ENCODE measurements at places on chromosomes 13 and 19. TPM values are rescaled to one million over a fixed set of nuclear protein-coding genes. Genes with fewer than 3 reads are reported as not detected.

The CCDC70 gene
- not detected for total RNA-seq

The HIPK4 gene
- total RNA-seq: 0.26 TPM

The TNFSF13B gene
- total RNA-seq: 2.5 TPM

DNA sequence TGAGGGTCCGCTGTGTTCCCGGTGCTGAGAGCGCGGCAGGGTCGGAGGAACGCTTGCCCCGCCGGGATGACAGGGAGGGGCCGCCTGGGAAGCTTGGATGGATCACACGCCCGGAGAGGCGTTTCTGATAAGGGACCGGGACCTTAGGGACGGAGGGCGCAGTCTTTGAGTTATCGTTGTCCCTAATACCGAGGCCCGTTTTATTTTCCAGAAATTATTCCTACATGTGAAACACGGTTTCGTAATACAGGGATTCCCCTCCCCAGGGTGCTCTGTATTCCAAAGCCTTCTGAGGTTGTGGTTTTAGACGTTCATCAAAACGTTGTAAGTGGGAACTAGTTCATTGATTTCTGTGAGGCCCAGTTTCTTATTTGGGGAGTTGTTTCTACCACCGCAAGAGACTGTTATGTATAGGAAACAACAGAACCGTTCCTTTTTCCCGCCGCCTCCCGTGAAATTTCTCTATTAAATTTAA lies 752 bp downstream of the PDCD5 start:
- peak; percentile 23 for DNase-seq

DNA sequence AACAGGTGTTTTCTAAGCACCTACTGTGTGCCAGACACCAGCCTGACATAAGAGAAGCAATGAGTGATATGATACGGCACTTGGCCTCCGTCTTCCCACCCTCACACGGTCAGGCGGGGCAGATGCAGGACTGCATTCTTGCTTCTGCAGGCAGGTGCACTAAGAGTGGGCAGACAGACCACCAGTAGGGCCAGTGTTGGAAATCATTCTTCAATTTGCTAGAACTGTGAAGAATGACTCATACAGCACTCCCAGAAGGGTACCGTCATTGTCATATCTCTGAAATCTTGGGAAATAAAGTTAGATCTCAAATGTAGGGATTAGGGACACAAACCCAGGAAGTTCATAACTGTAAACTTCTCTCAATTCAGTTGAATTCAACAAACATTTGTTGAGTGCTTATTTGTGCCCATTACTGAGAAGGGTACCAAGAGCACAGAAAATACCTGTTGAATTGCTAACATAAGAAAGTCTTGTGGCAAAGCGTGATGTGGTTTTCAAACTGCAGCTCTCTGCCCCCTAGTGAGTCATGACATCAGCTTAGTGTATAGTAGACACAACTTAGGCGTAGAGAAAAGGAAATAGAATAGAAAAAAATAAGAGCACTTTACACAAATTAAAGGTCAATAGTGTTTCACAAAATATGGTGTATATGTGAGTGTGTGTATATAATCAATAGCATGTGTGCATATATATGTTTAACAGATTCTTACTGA lies 76.1 kb downstream of the TEX26 start:
- DNase-seq: no peak

- no peak for DNase-seq
These were observed 455.4 kb downstream of the FGF14 start for GRCh38 chr13:101946401-101946800.

- DNase-seq: no peak
These were observed 31.7 kb downstream of the BRD4 start for GRCh38 chr19:15300533-15301197.

- DNase-seq: no peak
These were observed 1.9 kb upstream of the RAX2 start for GRCh38 chr19:3773814-3774515.
